ENCODE measurements at places on chromosomes 7 and 10.

- no peak for DNase-seq
These were observed 482.6 kb downstream of the IPMK start for GRCh38 chr10:57785068-57785467.

- no peak for DNase-seq
These were observed 45.7 kb downstream of the SNX10 start for GRCh38 chr7:26337232-26337865.

DNA sequence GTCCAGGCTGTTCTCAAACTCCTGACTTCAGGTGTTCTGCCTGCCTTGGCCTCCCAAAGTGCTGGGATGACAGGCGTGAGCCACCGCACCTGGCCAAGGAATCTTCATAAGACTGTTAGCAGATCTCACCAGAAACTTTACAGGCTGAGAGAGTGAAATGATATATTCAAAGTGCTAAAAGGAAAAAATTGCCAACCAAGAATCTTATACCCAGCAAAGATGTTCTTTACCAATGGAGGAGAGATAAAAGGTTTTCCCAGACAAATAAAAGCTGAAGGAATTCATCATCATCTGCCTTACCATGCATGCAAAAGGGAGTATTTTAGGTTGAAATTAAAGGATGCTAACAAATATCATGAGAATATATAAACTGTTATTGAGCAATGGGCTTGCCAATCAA lies 23.6 kb downstream of the GIMAP7 start:
- DNase-seq: no peak

- no peak for DNase-seq
These were observed 847 bp downstream of the GARS1 start for GRCh38 chr7:30595436-30596013.

DNA sequence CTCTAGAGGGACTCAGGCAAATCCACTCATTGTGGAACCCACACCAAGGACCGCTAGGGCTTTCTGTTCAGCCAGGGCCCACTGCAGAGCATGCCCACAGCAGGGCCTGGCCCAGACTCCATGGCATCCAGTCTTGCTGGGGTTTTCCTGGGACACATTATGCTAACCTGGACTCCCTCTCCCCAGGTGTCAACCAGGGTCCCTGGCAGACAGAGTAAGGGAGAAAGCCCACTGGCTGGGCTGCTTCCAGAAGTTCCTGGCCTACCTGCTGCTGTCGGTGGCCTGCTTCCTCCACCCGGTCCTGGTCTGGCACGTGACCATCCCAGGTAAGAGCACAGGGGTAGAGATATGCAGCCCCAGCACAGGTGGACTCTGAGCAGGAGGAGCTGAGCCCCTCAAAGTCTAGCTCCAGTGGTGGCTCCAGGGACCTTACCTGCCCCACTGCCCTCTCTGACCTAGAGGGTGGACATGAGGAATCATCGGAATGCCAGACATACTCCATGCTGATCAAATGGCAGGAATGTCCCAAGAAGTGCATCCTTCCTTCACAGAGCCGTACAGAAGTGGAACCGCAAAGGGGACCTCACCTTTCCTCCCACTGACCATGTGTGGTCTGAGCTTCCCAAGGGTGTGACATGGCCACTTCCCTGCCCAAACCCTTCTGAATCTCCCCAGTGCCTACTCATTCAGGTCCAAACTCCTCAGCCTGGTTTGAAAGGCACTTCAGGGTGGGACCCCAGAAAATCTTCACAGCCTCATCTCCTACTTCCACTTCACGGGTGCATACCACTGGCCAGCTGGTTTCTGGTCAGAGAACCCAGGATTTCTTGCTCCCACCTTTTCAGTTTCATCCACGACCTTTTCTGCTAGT lies 22.5 kb downstream of the TMEM72 start:
- no peak for DNase-seq

- no peak for DNase-seq
These were observed 133.6 kb downstream of the CALN1 start for GRCh38 chr7:72278550-72278949.

DNA sequence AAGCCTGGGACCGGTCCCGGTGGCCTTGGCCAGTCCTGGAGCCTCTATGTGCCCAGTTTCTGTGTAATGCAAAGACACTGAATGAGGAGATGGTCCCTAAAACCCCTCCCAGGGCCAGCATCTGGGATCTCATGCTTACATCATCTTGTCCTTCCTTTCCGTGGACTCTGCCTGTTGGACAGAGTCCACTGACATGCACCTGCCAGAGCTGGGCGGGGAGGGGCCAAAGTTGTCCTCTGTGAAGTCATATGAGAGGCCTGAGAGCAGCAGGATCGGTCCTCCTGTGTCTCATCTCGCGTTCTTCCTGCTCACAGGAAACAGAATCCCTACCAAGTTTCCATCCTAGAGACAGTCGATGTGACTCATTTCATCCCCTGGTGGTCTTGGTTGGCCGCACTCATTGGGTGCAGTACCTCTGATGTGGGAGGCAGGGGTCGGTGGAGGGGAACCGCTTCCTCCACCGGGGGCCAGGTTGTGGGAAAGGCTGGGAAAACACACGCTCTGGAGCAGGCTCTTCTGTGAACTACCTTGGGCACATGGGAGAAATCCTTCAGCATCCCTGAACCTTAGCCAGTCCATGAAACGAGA lies 389.6 kb upstream of the PODXL start:
- DNase-seq: no peak

GRCh38 chr7:148884299-148885022 lies 370 bp upstream of the EZH2 start:
- DNase-seq: peak; percentile 48

- peak; percentile 13 for DNase-seq
These were observed 46.6 kb downstream of the ALOX5 start for GRCh38 chr10:45420453-45421192.

- DNase-seq: no peak
These were observed 116.2 kb downstream of the LRMDA start for GRCh38 chr10:75547391-75548298.

- DNase-seq: no peak
These were observed 50.1 kb downstream of the PDGFA start for GRCh38 chr7:469563-469961.

- no peak for DNase-seq
These were observed 131.2 kb upstream of the UNC5B start for GRCh38 chr10:71081229-71081560.

GRCh38 chr10:34097682-34098081 lies 717.4 kb downstream of the PARD3 start:
- DNase-seq: no peak

DNA sequence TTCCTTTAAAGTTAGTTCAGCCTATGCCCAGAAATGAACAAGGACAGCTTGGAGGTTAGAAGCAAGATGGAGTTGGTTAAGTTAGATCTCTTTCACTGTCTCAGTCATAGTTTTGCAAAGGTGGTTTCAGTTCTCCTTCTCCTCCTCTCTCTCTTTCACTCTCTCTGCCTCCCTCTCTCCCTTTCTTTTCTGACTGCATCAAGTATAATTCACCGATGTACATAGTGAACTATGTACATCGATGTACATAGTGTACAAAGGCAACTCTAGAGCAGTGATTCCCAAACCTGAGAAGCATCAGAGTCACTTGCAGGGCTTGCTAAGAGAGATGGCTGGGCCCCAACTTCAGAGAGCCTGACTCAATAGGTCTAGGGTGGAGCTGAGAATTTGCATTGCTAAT lies 1259.7 kb downstream of the TYW1 start:
- no peak for DNase-seq

DNA sequence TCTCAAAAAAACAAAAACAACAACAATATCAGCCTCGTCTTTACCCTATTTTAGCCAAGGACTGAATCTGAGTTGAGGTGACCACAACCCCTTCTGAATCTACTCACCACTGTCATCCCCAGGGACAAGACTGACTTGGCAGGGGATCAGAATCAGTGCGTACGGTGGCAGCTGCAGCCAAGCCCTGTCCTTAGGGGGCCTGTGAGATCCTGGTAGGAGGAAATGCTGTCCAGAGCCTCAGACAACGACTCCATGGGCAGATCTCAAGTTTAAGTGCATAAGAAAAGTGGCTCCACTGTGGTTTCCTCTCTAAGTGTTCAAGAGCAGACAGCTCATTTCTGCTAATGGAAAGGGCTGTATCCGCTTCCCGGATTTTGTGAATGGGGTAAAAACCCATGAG lies 22.4 kb upstream of the CYTH3 start:
- no peak for DNase-seq

DNA sequence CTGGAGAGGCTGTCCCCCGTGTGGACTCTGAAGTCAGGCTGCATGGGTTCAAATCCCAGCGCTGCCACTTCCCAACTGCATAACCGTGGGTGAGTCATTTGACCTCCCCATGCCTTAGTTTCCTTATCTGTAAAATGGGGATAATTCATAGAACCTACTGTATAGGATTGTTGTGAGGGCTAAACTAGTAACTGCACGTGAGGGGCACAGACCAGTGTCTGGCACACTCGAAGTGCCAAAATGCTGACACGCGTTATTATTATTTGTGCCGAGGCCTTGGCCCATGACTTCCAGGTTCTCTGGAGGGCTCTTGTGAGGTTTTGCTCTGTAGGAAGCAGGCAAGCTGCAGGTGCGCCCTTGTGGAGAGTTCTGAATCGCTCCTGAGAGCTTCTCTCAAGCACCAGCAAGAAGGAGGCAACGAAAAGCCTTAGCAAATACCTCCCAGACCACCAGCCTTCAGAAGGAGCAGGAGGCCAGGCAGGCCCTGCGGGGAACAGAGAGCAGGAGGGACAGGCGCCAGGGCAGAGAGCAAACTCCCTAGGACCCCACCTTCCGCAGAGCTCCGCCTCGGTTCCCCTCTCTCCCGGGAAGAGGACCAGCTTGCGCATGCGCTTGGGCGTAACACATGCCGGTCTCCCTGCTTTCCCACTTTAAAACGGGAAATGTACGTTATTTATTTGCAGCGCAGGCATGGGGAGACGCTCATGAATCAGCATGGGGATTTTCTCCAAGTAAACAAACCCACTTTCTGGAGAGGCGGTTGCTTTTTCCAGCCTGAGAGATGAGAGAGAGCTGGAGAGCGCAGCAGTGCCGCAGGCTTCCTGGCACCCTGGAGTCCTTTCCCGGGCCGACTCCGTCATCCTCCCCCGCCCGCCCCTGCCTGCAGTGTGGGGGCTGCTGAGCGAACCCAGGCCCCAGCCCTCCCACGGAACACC lies 39.6 kb downstream of the SORCS3 start:
- DNase-seq: no peak

GRCh38 chr7:157690833-157691585 lies 354.2 kb downstream of the DNAJB6 start:
- DNase-seq: no peak

DNA sequence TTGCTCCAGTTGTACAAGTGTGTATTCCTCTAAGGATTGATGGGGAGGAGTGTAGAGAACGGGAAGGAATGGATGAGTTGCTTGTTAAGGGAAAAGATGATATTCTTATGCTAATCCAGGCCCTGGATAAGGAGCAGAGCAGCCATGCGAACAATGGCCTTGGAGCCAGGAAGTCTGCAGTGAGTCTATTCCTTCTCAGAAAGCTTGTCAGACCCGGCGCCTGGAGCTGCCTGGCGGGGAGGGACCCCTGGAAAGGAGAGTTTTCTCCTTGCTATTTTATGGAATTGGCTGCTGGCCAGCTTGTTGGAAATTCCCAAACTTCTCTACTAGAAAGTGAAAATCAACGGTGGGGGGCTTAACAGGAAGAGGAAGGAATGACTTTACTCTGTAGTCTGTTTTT lies 89.1 kb downstream of the MMRN2 start:
- DNase-seq: no peak

DNA sequence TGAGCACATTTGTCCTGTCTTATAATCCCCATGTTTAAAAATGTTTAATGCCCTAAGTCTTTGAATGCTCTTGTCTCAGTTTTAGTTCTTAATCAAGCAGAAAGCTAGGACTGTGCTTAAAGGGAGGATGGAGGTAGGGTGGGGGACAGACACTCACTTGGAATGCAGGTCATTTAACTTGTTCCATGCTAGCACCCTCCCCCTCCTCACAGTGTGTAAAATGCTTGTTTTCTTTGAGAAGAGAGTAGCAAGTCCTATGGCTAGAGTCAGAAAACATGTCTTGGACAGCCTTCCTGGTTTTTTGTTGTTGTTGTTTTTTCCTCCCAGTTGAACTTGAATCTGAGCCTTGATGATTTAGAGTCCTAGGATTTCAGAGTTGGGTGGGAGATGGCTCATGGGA lies 114.2 kb downstream of the PLPP4 start:
- DNase-seq: no peak

- no peak for DNase-seq
These were observed 509.9 kb downstream of the PARD3 start for GRCh38 chr10:34305189-34305588.

GRCh38 chr7:73507556-73507955 lies 14.5 kb downstream of the BAZ1B start:
- no peak for DNase-seq

DNA sequence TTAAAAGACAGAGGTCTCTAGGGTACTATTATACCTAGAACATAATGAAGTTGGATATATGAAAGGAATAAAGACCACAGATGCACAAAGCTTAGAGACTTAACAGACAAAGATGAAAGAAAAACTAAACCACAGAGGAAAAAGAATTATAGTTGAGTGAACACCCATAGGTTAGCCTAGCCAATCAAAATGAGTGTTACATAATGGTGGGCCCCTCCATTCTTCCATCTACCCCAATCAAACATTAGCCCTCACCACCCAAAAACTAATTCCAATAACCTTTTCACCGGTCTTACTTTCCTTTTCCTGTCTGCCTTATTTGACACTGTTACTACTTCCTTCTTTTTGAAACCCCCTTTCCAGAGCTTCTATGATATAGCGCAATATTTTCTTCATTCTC lies 130.1 kb downstream of the ELMO1 start:
- no peak for DNase-seq

DNA sequence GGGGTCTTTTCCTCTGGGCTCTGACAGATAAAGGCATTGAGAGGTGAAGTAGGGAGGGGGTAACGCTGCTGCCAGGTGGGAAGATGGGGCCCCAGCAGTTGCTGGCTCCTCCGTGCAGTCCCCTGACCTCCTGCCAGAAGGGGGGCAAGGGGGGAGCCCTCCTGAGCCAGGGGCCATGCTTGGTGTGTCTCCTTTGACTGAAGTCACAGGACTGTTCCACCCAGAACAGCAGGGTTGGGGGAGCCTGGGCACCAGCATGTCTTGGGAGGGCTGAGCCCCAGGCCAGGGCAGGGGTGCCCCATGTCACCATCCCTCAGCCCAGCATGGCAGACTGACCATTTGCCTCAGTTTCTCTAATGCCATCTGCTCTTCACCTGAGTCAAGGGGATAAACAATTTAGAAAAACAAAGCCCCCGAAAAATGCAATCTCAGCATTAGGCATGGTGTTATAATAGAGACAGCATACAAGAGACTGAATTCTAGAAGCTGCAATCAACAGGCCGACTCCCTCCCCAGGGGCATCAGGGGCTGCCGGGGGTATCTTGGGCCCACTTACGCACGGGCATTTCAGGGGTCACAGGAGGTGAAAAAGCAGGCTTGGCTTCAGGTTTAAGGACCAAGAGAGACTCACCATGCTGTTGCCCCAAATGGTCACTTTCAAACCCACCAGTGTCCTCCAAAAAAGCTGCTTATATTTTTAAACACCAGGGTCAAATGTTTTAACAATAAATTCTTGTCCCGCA lies 108.6 kb upstream of the GPR26 start:
- DNase-seq: no peak

GRCh38 chr7:99219185-99219767 lies 11.4 kb upstream of the KPNA7 start:
- no peak for DNase-seq

GRCh38 chr7:71334541-71334940 lies 202.6 kb downstream of the GALNT17 start:
- DNase-seq: no peak

- DNase-seq: no peak
These were observed 235.3 kb downstream of the PHF14 start for GRCh38 chr7:11208883-11209465.

GRCh38 chr10:99013885-99014284 lies 221.8 kb downstream of the HPSE2 start:
- DNase-seq: no peak

All from esophagus squamous epithelium (tissue), 5 donors.